ENCODE measurements at places on chromosomes 7 and 10.

DNA sequence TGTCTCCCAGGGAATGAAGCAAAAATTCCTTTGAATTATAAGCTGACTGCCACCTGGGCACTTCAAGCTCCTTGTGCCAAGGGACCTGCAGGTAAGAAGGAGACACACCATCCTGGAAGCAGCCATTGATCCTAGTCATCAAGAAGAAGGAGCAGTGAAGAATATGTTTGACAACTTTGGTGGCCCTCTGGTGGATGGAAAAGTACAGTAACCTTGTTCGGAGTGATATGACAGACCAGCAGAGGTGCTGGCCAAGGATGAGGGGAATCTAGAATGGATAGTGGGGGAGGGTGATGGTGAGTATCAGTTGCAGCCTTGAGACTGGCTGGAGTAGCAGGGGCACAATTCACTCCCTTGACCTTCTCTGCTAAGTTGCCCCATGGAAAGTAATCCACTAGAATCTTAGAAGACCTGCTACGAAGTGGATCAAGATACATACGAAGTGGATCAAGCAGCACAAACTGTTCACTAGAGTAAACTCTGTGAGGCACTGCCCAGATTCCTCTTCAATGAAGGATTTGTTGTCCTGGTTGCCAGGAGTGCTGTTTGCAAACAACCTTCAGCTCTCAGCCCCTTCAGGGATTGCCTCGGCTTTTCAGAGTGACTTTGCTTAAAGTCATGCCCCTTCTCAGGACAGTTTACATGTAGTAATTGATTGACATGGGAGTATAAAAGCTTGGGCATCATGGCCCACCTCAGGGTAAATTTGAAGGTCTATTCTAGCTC lies 44.8 kb upstream of the ORC5 start:
- peak; percentile 4 for DNase-seq

DNA sequence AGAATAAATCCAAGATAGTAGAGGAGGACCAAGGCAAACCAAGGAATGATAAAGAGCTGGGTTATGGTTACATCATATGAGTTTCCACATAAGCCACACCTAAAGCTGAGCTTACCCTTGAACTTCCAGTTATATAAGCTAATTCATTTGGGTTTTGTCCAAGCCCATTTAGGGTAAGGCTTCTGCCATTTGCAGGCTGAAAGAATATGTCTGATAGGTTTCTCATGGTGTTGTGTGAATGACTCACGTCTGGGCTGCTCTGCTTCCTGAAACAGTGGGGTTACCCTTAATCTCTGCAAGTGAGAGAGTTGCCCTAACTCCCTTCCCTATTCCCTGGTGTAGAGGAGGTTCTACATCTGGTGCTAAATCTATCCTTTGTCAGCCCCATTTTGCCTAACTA lies 60.8 kb downstream of the PTTG1IP2 start:
- DNase-seq = peak; percentile 92

- no peak for DNase-seq
These were observed 50.9 kb downstream of the CREB3L2 start for GRCh38 chr7:137950967-137951366.

GRCh38 chr10:9635691-9636090 lies 1382.0 kb upstream of the CELF2 start:
- DNase-seq = no peak

DNA sequence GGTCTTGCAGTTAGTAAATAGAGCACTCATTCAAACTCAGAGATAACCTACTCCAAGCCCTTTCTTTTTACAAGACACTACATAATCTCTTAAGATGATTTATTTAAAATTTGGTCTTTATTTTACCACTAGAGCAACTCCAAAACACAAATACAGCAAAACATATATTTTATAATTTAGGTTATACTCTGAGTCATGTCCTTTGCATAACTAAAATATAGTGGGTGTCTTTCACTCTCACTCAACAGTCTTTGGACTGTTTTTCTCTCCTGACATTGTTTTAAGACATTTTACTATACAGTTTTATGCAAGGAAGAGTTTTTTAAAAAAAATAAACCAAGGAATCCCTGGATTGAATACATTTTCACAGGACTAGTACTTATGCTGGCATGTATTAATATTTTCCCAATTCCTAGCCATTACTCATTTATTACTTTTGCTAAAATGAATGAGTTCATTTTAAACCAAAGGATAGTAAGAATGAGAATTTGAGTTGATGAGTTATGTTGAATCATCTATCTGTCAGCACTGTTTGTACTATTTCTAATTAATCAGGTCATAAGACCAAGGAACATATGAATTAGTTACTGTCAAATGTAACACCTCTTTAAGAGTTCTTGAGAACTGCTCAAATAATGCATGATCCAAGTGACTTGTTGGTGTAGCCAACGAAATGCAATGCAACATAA lies 303.1 kb upstream of the FZD1 start:
- peak; percentile 62 for DNase-seq

GRCh38 chr10:22534849-22535604 lies 179.4 kb downstream of the PIP4K2A start:
- DNase-seq = peak; percentile 10

GRCh38 chr7:106279425-106280197 lies 5.2 kb downstream of the NAMPT start:
- DNase-seq = no peak

DNA sequence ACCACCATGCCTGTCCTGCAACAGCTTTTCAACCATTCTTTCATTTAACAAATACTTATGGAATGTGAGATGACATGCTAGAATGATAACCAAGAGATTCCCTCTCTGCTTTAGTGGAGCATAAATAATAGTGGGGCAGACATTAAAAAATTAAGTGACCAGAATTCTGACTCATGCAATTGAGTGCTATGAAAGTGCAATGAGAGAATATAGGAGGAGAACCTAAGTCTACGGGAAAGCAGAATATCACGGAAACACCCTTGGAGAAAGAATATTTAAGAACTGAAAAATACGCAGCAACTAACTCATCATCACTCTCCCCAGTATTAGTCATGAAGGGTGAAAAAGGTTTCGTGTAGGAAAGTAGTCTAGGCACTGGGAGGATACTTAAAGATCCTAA lies 7.1 kb downstream of the KIF5B start:
- DNase-seq = peak; percentile 28

DNA sequence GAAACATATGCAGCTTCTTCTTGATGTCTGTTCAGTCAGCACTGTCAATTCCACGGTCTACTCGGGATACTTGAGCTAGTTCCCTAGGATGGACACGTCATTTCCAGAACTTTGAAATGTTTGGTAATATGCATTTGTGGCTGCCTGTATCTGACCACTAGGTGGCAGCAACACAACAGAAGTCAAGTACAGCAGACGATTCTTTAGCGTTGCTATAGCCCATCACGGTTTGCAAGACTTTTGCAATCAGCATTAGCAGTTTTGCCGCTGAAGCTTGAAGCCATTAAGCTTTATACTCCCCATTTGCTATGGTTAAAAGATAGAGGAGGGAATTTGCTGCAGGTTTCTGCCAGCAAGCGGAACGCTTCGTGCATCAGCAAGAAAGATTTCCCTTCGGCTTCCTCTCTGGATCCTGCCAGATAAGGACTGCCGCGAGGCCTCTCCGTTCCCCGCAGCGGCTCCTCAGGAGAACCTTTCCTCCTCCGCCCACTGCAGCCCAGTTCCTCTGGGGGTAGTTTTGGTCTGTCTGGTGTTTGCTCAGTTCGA lies 63.5 kb downstream of the ABCC2 start:
- peak; percentile 92 for DNase-seq

- DNase-seq = no peak
These were observed 14.5 kb downstream of the SRGN start for GRCh38 chr10:69102440-69102839.

DNA sequence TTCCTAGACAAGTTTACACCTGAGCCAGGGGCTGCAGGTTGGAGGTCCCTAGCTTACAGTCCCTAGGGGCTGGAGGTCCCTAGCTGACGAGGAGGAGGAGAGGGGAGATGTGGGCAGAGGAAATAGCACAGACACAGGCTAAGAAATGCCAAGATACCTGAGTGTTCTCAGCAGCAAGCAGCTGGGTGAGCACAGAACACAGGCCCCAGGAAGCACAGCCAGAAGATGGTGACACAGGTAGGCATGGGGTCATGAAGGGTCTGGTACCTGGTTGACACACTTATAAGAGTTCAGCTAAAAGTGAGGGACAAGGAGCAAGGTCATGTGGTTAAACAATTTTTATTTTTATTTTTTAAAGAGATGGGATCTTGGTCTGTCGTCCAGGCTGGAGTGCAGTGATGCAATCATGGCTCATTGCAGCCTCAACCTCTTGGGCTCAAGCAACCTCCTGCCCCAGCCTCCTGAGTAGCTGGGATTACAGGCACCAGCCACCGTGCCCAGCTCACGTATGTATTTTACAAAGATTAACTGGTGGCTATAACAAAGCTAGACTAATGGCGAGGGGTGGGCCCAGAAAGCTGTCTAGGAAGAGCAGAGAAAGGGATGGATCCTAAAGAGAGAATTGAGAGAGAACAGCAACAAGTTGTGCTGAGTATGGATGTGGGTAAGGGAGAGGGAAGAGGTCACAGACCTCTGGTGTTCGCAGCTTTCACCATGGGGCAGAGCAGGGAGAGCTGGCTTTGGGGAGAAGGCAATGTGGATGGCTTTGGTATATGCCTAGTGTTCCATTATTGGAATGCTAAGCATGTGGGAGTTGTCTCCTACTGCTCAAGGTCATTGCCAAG lies 140.3 kb upstream of the KLF14 start:
- no peak for DNase-seq

DNA sequence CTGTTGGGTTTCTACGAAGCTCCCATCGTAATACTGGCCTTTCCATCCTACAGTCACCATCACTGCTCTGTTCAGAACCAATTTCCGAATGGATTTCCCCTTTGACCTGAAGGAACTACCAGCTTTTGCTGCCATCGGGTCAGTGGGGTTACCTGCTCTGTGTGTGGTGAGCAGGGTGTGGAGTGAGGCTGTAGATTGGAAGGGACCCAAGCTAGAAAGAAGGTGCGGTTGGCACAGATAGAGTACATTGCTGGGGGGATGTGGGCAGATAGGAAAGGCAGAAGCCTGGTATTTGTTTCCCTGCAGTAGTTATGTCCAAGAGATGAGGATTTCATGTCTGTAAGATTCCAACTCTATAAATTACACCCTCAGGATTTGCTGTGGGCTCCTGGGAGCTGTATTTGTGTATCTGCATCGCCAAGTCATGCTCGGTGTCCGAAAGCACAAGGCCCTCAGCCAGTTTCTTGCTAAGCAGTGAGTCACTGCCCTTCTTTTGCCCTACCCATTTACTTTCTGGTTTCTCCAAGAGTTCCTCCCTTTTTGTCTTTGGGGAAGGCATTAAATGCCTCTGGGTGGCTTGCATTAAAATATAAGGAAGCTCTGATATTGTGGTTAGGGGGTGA lies 15.4 kb downstream of the CLCN1 start:
- DNase-seq = peak; percentile 90

GRCh38 chr10:11611248-11612020 lies at the start of gene USP6NL:
TSS of gene USP6NL (minus strand) at chr10:11611650. CDS start at chr10:11597634, 14,016 bp downstream.
- peak; percentile 92 for DNase-seq

DNA sequence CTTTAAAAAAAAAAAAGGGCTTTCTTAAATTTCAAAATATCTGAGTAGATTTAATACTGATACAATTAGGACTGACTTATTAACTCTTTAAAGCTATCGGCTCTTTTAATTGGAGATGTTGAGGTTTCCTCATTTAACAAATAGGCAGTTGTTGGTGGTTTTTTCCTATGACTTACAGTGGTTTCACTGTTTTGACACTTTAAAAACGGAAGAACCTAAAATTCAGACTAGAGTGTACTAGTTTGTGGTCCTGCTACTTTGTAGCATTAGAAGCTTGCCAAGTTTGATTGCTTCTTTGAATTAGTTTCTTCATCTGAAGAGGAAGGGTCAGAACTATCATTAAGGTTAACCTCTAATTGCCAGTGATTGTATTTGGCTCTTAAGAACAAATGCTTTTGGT lies 27.7 kb downstream of the CUL1 start:
- DNase-seq = no peak

DNA sequence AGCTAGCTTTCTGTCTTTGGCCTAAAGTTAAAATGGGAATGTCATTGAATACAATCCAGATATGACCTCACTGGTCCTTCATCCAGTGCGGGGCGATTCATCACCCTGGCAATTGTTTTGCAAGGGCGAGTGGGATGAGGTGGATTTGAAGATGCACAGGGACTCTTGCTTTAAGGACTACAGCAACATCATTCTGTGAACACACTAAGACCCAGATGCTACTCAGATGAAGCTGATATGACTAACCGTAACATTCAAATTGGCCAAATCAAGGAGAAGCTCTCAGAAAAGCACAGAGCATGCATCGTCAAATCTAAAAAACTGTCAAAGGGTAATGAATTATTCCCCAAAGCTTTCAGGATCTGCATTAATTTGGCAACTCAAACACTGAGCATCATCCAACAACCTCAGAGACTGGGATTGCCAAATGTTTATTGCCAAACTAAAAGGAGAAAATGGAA lies 12.8 kb downstream of the CPA1 start:
- DNase-seq = no peak

DNA sequence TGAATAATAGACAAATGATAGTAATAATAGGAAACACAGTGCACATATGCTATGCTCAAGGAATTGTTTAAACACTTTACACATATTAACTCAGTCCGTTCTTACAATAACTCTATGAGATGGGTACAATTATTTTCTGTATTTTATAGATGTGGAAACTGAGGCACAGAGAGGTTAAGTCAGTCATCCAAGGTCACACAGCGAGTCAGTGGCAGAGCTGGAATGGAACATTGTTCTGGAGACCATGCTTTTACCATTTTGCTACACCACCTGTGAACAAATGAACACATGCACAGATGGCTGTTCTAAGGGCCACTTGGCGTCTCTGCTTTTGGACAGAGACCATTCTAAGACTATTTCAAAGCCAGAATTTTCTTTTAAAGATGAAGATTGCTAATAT lies 26.9 kb upstream of the MTPN start:
- DNase-seq = no peak

DNA sequence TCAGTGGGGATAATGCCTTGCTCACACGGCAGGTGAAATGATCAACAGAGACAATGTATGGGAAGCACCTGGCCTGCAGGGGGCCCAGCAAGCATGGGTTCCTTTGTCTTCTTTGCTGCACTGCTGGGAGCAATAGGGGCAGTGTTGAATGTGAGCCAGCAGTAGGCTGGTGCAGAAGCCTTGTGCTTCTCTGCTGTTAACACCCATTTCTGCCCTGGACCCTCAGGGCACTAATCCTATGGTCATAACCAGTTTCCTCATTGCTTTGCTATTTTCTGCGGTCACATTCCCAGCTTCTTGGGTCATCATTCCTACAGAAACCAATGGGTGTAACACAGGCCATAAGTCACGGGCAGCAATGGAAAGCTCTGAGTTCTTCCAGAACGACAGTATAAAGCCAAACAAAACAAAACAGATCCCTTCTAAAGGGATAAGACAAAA lies 10.9 kb upstream of the LGI1 start:
- peak; percentile 95 for DNase-seq

DNA sequence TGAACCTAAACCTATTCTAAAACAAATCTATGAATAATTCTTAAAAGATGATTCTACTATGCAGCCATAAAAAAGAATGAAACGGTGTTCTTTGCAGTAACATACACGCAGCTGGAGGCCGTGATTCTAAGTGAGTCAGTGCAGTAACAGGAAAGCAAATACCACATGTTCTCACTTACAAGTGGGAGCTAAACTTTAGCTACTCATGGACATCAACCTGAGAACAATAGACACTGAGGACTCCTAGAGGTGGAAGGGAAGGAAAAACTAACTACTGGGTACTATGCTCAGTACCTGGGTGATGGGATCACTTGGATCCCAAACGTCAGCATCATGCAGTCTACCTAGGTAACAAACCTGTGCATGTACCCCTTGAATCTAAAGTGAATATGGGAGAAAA lies 575.0 kb upstream of the MGMT start:
- no peak for DNase-seq

Data from epithelial cell of esophagus (primary cell).